ENCODE measurements at places on chromosomes 1 and 21.

DNA sequence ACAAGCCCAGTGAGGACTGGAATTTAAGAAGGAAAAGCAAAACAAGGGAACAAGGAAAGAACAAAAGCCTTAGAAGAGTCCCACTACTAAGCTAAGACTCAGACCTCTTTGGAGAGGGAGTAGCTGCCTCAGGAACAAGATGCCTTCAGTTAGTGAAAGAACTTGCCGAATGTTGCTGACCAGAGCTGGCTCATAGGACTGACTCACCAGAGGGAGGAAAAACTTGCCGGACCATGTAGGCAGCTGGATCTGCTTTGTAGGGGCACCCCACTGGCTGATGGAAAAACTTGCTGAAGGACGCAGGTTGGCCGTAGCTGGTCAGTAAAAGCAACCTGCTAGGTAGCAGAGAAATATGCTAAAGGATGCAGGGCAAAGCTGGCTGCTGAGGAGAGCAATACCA, 15.3 kb upstream of the ZSWIM5 start:
- DNase-seq = no peak

GRCh38 chr21:44706706-44707581, 4.4 kb downstream of the TSPEAR start:
- DNase-seq = no peak

- DNase-seq = no peak
These were observed 84.2 kb downstream of the LBR start for GRCh38 chr1:225343618-225344017.

GRCh38 chr21:36321325-36322082, 1.5 kb downstream of the MORC3 start:
- DNase-seq = no peak

- no peak for DNase-seq
These were observed 103.8 kb upstream of the CASZ1 start for GRCh38 chr1:10900251-10900651.

DNA sequence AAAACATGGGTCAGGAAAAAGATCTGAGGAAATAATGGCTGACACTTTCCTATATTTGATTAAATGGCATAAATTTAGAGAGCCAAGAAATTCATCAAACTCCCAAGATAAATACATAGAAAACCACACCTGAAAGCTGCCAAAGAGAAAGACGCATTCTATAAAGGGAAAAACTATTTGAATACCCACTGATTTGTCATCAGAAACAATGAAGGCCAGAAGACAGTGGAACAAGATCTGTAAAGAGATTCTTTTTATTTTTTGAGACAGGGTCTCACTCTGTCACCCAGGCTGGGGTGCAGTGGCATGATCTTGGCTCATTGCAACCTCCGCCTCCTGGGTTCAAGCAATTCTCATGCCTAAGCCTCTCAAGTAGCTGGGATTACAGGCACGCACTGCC, 17.4 kb downstream of the SDE2 start:
- no peak for DNase-seq

DNA sequence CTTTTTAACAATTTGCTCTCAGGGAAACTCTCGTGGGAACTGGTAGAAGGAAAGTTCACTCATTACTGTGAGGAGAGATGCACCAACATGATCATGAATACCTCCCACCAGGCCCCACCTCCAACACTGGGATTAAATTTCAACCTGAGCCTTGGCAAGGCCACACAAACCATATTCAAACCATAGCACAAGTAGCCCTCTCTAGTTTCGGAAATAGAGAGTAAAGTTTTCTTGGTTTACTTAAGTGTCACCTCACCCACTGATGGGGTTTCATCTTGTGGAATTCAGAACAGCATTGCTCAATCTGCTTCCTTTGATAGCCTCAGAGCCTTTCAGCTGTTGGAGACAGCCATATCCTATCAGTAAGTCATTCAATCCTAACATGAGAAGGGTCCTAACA, 25.5 kb upstream of the CCSAP start:
- no peak for DNase-seq

Data from stimulated activated CD8-positive, alpha-beta memory T cell treated with anti-CD3 and anti-CD28 coated beads, Interleukin-7, amount 100 ng/mL, for 1 hour (primary cell).